Uterine smooth muscle cell (primary cell): ENCODE measurements at places on chromosomes 1 and 21. TPM values are rescaled to one million over a fixed set of nuclear protein-coding genes. Genes with fewer than 3 reads are reported as not detected.

Gene TSPEAR
- not detected in 2 replicates for total RNA-seq

Gene SSU72
- total RNA-seq: 62.5 and 67.6 TPM in 2 replicates

Gene PKLR
- total RNA-seq: not detected in 2 replicates

Gene ZNF669
- total RNA-seq: 11.2 and 11.8 TPM in 2 replicates

Gene FCGR3B
- total RNA-seq: not detected in 2 replicates

Gene PLPP3
- total RNA-seq: 10.2 and 14.2 TPM in 2 replicates

Gene KRTAP10-4
- not detected in 2 replicates for total RNA-seq

Gene CFHR5
- total RNA-seq: not detected in 2 replicates

Gene KIAA0040
- 0.44 and 0.62 TPM in 2 replicates for total RNA-seq

Gene LINGO4
- under 0.01 TPM in 1 of 2 replicates, not detected in the other for total RNA-seq

Gene OPN3
- 13.2 and 16.4 TPM in 2 replicates for total RNA-seq

Gene EFCAB7
- total RNA-seq: 8.1 and 8.6 TPM in 2 replicates

Gene TSSK3
- total RNA-seq: 0.33 and 5.1 TPM in 2 replicates

Gene RNU5D-1
- total RNA-seq: not detected in 2 replicates

Gene FCRLA
- 0.62 and 3.5 TPM in 2 replicates for total RNA-seq

Gene HSF2BP
- 1.00 and 2.4 TPM in 2 replicates for total RNA-seq

Gene SLC30A10
- not detected in 2 replicates for total RNA-seq

Gene FLG2
- total RNA-seq: under 0.01 TPM in 1 of 2 replicates, not detected in the other

Gene RABGGTB
- 114 and 163 TPM in 2 replicates for total RNA-seq

Gene SPRR2G
- not detected in 2 replicates for total RNA-seq

Gene ADORA3
- not detected in 2 replicates for total RNA-seq

Gene KPRP
- not detected in 2 replicates for total RNA-seq

Gene PTAFR
- total RNA-seq: 0.12 and 0.33 TPM in 2 replicates

Gene SV2A
- total RNA-seq: 23.2 and 39.7 TPM in 2 replicates

Gene NCF2
- 0.11 and 0.87 TPM in 2 replicates for total RNA-seq

Gene FMN2
- total RNA-seq: 6.0 and 12.8 TPM in 2 replicates

Gene TRPM2
- total RNA-seq: under 0.01 TPM in 1 of 2 replicates, not detected in the other

Gene PLCH2
- 0.11 and 0.12 TPM in 2 replicates for total RNA-seq

Gene SLC1A7
- 0.12 TPM in 1 of 2 replicates, not detected in the other for total RNA-seq

Gene VCAM1
- total RNA-seq: 0.44 and 3.0 TPM in 2 replicates

Gene ELAVL4
- not detected in 2 replicates for total RNA-seq

Gene KRTAP12-2
- total RNA-seq: not detected in 2 replicates

Gene CELA2B
- total RNA-seq: not detected in 2 replicates

Gene LCE3E
- total RNA-seq: not detected in 2 replicates

Gene CDA
- total RNA-seq: 1.2 and 4.0 TPM in 2 replicates

Gene PAQR6
- total RNA-seq: 0.22 and 0.37 TPM in 2 replicates

Gene TARDBP
- 89.7 and 126 TPM in 2 replicates for total RNA-seq

Gene KDF1
- not detected in 2 replicates for total RNA-seq

Gene GON4L
- total RNA-seq: 33.2 and 33.8 TPM in 2 replicates

Gene EXOSC10
- 36.1 and 62.9 TPM in 2 replicates for total RNA-seq

Gene PGBD5
- 0.11 and 0.12 TPM in 2 replicates for total RNA-seq

Gene HCRTR1
- not detected in 2 replicates for total RNA-seq

Gene LENEP
- 1.00 TPM in 1 of 2 replicates, not detected in the other for total RNA-seq

Gene CFHR3
- not detected in 2 replicates for total RNA-seq

Gene AGT
- 0.22 and 0.50 TPM in 2 replicates for total RNA-seq

Gene CD53
- total RNA-seq: not detected in 2 replicates

Gene RHD
- 0.12 TPM in 1 of 2 replicates, not detected in the other for total RNA-seq

Gene CLDN14
- total RNA-seq: 0.11 and 0.37 TPM in 2 replicates

Gene TLR5
- under 0.01 TPM in 1 of 2 replicates, not detected in the other for total RNA-seq

Gene CPLANE2
- total RNA-seq: 10.1 and 14.4 TPM in 2 replicates

Gene TMEM200B
- 21.0 and 22.8 TPM in 2 replicates for total RNA-seq

Gene CD101
- total RNA-seq: under 0.01 TPM in 2 replicates

Gene DDI2
- total RNA-seq: 14.1 and 14.4 TPM in 2 replicates

Gene UBXN10
- not detected in 2 replicates for total RNA-seq

Gene RIMS3
- 0.44 and 0.50 TPM in 2 replicates for total RNA-seq

Gene NBPF4
- not detected in 2 replicates for total RNA-seq

Gene OVAAL
- total RNA-seq: not detected in 2 replicates
